ENCODE measurements at places on chromosomes 7 and 10.

DNA sequence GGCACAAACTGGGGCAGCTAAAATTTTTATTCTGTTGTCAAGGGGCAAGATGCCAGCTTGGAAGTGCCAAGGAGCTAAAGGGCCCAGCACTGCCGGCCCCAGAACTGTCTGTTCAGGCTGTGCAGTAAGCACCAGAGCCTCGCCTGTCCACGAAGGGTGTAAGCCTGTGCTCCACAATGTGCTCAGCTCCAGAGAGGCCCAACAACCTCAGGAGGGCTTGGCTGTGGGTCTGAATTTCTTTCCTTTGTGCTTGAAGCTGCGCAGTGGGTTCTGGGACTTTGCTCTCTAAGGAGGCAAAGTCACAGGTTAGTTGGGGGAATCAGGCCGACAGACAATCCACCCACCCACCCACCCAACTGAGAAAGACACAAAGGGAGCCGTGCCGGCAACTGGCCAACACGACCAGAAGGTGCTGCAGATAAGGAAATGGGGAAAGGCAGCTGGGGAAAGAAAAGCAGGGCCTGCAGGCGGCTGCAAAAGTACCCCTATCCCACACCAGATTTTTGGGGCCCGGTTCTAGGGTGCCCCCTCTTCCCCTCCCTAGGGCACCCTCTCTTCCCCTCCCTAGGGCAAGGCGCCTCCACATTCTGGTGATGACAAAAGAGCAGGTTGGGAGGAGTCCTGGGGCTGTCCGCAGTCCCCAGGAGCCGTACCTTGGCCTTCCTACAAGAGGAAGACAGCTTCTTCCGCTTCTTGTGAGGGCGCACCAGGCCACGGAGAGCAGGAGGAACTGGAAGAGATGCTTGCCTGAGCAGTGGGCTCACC, 7.7 kb downstream of the DDX56 start:
- no peak for DNase-seq

GRCh38 chr7:29626730-29627129, 63.1 kb downstream of the PRR15 start:
- DNase-seq, result no peak

GRCh38 chr10:76301950-76302349, 870.5 kb downstream of the LRMDA start:
- no peak for DNase-seq

DNA sequence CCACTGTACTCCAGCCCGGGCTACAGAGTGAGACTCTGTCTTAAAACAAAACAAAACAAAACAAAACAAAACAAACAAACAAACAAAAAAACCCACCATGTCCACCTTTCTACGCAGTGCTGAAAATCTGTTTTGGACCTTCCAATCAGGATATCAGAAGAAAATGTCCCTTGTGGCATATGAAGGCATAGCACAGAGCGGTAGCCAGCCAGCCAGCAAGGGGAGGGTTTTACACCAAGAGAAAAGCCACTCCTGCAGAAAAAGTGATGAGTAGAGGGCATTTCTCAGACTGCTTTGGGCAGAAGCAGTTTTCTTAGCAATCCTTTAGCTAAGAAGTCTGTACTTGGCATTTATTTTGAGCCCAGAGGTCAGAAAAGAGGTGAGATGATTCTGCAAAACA, 612.2 kb downstream of the TYW1 start:
- no peak for DNase-seq

DNA sequence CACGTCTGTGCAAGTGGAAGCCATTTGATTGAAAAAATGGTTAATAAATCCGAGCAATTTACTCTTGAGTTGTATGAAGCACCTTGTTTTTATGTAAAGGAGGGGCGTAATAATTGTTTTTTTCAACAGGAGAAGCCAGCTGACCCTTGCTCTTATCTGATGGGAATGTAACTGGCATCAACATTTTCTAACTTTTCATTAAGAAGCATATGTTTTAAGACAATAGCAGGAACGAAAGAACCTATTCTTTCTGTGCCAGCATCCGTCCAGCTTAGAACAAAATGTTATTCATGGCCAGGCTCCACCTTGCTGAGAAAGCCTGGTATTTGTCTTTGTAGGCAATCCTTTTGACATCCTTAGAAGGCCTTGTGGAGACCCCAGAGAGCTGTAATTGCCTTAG, 22.2 kb upstream of the AFAP1L2 start:
- DNase-seq, result no peak

- DNase-seq, result peak; percentile 83
Measured at GRCh38 chr10:14820010-14820774, 17.6 kb downstream of the CDNF start.

GRCh38 chr7:2523941-2524807, 4.6 kb downstream of the LFNG start:
- no peak for DNase-seq

DNA sequence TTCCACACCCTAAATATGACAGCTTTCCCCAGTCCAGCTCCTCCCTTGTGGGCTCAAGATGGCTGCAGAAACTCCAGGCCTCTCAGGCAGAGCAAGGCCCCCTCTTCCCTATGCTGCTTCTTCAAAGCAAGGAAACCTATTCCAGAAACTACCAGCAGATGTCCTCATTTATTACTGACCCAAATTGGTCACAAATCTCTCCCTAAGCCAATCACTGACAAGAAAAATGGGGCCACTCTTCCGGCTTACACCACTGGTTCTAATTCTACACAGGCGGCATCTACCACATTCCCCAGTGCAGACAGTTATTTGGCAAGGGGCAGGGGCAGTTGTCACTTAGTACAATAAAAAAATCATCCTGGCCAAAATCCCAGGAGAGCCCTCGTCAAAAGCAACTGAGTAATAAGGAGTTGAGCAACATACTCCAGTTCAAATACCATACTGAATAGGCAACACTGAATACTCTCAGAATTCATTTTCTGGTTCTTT, 150.4 kb downstream of the SFMBT2 start:
- peak; percentile 15 for DNase-seq

DNA sequence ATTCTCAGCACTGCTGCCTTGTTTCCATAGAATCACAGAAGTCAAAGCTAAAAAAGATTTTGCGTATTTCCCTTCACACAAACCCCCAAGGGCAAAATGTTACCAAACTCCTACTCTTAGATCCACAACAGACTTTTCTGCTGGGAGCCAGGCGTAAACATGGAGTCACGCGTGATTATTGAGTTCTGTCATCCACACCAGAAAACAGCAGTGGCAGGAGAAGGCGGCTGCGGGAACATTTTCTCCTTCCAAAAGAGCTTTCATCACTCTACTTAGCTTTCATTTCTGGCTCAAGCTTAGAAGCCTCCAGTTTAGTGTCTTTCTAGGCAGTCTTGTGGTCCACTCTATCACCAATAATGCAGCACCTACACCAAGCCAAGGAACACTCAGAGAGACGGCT, 712.9 kb upstream of the NRP1 start:
- no peak for DNase-seq

DNA sequence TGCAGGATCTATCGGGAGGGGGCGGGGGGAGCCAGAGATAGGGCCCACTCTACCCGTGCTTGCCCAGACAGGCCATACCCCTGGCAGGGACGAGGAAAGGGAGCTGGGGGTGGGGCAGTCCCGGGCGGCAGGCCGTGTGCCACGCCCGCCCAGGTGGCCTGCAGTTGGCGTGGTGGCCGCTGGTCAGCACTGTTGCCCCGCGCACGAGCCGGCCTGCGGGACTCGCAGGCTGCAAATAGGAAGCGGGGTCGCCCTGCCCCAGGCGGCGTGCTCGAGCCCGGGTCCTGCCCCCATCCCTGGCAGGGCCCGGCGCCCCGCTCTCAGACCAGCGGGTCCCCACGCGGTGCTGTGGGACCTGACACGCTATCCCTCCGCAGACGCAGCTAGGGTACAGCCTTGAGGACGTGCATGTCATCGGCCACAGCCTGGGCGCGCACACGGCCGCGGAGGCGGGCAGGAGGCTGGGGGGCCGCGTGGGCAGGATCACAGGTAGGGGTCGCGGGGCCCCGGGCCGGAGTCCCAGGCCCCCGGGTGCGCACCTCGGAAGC, 6.7 kb downstream of the PNLIPRP2 start:
- no peak for DNase-seq

- DNase-seq, result no peak
Measured at GRCh38 chr7:38978491-38978890, 782 bp downstream of the POU6F2 start.

GRCh38 chr7:132872034-132872433, 209.9 kb downstream of the CHCHD3 start:
- no peak for DNase-seq

DNA sequence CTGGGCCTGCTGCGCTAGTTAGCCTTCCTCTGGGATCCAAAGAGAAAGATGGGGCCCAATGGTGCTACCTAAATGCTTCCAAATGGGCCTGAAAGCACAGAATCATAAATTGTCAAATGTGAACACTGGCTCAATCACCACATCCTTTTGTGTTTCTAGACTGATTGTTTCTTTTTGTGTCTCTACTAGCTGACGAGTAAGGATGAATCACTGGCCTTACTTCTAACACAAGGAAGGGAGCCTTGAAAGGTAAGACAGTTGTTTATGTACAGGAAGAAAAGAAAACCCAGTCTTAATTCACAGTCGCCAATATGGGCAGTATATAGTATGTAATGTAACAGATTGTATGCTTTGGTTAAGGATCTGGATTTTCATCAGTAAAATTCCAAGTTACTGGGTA, 89.5 kb downstream of the ZNF92 start:
- DNase-seq, result no peak

- no peak for DNase-seq
Measured at GRCh38 chr7:141012044-141012685, 2.6 kb downstream of the MRPS33 start.

- DNase-seq, result no peak
Measured at GRCh38 chr7:84017651-84018050, 176.9 kb downstream of the SEMA3A start.

DNA sequence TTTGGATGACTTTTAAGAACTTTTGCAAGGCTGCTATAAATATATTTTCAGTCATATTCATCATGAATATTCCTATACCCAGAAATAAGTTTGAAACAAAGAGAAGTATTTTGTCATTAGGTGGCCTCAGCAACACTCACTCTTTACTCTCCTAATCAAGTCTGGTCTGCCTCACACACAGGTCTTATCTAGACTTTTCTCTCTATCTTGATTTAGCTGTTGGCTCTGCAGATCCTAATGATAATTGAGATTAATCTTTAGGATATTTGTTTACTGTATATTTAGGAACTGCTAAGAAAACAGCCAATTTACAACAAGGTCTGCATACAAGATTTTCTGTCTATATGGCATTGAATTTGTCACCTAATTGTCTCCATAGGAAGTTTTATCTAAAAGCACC, 297.6 kb downstream of the PTEN start:
- no peak for DNase-seq

DNA sequence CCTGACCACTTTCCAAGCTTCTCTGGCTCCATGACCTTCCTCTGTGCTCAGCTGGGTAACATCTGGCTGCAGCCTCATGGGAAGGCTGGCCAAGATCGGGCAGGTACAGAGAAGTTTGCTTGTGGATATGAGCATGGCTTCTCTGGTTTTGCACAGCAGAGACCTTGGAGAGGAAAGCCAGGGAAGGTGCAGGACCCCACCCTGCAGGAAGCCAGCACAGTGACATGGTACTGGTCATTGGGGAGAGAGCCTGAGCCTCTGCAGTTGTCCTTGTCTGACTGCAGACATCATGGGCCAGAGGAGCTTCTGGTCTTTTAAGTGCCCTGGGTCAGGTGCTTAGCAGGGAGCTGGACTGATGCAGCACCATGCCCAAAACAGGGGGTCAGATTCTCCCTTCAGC, 70.6 kb upstream of the LEP start:
- no peak for DNase-seq

- DNase-seq, result no peak
Measured at GRCh38 chr7:140945940-140946339, 21.2 kb upstream of the BRAF start.

DNA sequence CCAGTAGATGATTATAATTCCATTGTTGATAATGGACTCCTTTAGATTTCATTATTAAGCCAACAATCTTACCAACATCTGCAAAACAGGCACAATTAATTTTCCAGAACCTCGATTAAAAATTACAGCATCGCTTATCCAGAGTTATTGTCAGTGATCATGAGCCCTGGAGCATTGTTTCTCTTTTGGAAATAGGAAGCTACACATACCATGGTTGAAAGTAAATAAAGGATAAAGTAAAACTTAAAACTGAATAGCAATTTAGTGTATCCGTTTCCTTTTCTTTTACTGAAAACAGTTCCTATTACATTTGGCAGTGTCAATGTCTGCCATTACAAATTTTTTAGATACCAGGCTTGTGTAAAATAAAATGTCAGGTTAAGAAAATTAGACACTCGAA, 9.9 kb upstream of the HOXA2 start:
- DNase-seq, result no peak

- DNase-seq, result no peak
Measured at GRCh38 chr7:1043552-1044188, 676 bp upstream of the GPR146 start.

- peak; percentile 59 for DNase-seq
Measured at GRCh38 chr10:4770801-4771553, 55.0 kb upstream of the AKR1E2 start.

GRCh38 chr10:31929261-31930022, 811 bp upstream of the ARHGAP12 start:
- no peak for DNase-seq

GRCh38 chr7:41247143-41247865, 455.6 kb downstream of the INHBA start:
- no peak for DNase-seq

GRCh38 chr10:42783181-42783549, 570 bp downstream of the BMS1 start:
- DNase-seq, result peak; percentile 4

DNA sequence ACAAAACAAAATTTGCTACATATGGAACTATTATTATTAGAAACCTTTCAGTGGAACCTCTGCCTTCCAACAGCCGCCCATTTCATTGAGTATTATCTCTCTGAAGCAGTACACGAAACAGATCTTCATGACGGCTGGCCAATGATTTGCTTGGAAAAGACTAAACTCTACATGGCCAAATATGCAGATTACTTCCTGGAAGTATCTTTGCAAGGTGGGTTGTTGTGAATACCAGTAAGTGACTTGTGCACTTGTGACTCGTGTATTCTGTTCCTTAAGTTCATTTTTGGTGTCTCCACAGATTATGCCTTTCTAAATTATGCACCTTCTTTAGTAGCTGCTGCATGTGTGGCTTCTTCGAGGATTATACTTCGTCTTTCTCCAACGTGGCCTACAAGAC, 13.4 kb downstream of the CCNJ start:
- DNase-seq, result no peak

- DNase-seq, result no peak
Measured at GRCh38 chr7:974172-974571, 1.2 kb downstream of the COX19 start.

DNA sequence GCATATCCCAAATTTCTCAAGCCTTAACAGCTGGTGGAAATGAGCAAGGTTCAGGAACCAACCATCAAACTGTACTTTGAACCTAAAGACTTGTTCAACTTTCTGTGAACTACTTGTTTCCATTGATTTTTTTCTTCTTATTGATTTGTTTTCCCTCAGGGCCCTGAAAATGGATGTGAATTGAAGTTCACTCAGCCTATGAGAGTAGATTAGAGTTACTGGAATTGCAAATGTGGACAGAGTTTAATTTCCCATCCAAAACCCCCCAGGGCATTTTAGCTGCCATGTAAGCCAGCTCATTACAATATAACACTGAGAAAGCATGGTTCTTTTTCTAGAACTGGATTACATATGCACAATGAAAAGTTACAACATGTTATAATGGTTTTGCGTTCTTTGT, 1105.7 kb downstream of the REEP3 start:
- no peak for DNase-seq
